Colonic mucosa (tissue), 4 donors: ENCODE measurements at places on chromosomes 2 and 18. TPM values are rescaled to one million over a fixed set of nuclear protein-coding genes. Genes with fewer than 3 reads are reported as not detected.

DNA sequence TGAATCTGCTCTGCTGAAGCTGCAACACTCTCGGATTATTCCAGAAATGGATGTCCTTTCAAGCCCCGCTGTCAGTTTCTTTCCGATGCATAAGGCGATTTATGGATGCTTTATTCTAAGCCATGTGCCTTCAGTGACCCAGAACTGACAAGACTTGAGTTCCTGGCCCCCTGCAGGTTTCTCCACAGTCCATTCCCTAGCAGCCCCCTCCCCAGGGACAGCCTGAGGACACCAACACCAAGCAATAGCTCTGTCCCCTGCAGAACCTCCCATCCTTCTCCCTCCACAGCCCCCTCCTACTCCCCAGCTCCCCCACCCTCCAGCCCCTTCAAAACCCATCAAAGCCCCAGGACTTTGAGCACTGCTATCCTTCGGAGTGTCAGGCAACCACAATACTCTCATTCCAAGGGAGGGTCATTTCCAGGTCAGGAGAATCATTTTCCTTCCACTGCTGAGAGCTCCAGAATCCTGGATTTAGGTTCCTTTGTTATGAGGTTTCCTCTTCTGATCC, 24.6 kb upstream of the SPP2 start:
- no peak for DNase-seq

GRCh38 chr18:40866013-40866645, 1088.9 kb upstream of the PIK3C3 start:
- DNase-seq, result no peak

GRCh38 chr2:121902171-121902591, 146.7 kb downstream of the TSN start:
- no peak for DNase-seq

DNA sequence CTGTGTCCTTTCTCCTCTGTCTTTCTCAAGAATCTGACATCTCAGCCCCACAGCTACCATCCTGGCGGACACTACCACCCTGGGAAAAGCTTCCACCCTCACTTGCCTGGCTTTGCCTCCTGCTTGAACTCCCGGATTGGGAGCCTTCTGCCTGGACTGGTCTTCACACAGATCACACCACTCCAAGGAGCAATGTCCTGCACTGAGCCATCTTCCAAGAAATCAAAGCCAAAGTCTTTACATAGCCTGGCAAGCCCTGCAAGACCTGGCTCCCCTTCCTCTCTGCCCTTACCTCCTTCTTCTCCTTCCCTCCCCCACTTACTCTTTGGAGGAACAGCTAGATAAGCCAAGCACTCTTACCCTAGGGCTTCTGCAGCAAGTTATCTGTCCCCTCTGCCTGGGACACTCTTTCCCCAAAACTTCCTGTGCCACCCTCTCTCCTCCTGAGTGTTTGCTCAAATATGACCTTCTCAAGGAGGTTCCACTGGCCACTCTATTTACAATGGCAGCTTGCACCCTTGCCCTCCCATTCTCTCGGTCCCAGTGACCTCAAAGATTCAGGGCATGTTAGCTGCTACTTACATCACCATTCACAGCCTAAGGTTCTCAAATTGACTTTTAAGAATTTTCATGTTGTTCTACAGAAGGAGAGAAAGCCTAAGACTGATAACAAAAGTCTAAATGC, 9.7 kb downstream of the ATP8B1 start:
- DNase-seq, result no peak

GRCh38 chr18:35525795-35526494, 28.2 kb upstream of the INO80C start:
- DNase-seq, result no peak

- DNase-seq, result no peak
Observed at GRCh38 chr18:9616049-9616448, 1.7 kb upstream of the PPP4R1 start.

Gene GRB14
- 2.0 TPM for total RNA-seq

DNA sequence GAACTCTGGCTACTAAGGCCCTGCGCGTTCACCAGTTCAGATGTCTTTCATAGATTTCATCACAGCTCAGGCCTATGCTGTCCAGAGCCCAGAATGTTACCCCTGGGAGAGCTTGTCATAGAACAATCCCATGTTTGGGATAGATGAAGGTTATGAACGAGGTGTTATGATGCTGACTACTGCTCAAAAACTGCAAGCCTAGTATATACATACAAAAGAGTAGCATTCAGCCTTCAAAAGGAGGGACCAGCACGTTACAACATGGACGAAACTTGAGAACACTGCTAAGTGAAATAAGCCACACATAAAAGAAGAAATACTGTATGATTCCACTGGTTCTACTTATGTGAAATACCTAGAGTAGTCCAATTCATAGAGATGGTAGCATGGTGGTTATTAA, 401.9 kb downstream of the NBAS start:
- no peak for DNase-seq

- DNase-seq, result no peak
Observed at GRCh38 chr2:45470531-45470930, 140.5 kb downstream of the SRBD1 start.

DNA sequence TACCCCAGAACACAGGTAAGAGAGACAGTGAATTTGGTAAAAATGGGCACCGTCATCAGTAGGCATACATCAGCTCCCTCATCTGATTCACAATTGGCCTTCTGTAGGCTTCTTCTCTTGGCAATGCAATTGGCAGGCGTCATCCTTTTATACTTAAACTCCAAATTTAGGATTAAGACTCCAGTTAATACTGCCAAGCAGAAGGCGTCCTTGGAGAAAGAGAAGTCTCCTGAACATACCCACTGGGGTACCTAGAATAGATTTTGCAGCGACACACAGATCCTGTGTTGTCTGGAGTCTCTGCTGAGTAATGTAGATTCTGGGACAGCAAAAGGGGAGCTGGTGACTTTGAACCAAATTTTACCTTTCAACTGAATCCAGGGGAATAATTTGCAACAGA, 592 bp upstream of the METAP1D start:
- no peak for DNase-seq

DNA sequence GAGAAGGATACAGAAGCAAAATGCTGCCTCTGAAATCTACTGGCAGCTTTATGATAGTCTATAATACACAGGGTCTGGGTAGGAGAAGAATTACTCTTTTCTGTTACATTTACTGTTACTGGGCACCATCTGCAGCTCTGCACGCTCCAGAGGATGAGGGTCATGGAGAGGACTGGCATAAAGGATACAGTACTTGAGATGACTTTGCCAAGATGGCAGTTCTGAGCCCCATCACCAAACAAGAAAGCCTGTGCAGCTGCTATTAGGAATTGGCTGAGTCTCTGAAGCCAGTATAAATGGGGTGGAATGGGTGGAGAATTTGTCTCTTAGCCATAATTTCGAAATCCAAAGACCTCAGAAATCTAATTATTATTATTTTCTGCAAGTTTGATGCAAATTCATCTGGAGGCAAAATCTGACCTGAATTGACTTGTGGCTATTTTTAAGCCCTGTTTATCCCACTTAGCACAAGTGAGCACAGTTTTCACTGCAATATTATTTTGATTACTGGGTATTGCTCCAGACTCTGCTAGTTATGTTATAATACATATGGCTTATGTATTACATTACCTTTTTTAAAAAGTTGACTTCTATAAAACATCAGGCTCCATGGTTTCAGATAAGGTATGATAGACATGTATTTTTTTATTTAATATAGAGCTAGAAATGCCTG, 579.5 kb downstream of the MBD2 start:
- DNase-seq, result no peak

GRCh38 chr2:54247115-54247514, 8.9 kb downstream of the TSPYL6 start:
- DNase-seq, result no peak

GRCh38 chr2:135124924-135125886, 73.1 kb downstream of the RAB3GAP1 start:
- DNase-seq, result no peak

Gene RAD51AP2
- 0.12 TPM for total RNA-seq

GRCh38 chr2:20449501-20450200, 2.8 kb downstream of the RHOB start:
- DNase-seq, result no peak

GRCh38 chr18:24601585-24601984, 141.1 kb downstream of the HRH4 start:
- no peak for DNase-seq

- no peak for DNase-seq
Observed at GRCh38 chr2:43367012-43367782, 140.8 kb upstream of the ZFP36L2 start.

Gene FOXD4L1
- not detected for total RNA-seq

DNA sequence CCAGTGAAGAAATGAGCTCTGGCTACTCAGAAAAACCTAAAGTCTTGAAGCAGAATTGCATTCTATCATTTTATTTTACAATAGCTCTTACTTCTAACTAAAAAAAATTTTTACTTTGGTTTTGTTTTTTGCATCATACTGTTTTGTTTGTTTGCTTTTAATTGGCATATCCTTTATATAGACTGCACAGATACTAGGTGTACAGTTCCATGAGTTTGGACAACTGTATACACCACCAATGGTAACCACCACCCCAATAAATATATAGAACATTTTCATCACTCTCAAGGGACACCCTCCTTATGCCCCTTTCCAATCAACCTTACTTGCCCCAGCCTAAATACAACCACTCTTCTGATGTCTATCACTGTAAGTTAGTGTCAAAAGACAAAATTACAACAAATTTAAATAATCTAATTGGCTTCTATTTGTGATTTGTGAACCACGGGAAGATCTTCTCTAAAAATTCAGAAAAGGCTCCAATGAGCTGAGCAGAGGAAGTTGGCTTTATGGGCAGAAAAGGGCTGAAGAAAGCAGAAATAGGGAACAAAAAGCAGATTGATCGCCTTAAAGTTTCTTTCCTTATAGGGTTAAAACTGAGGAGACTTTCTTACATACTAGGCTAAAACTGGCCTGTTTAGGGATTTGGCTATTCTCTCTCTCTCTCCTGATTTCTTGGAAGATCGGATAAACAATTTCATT, 22.2 kb upstream of the SOS1 start:
- no peak for DNase-seq

GRCh38 chr2:19158896-19159295, 199.5 kb downstream of the OSR1 start:
- no peak for DNase-seq

Gene KYNU
- 2.8 TPM for total RNA-seq

DNA sequence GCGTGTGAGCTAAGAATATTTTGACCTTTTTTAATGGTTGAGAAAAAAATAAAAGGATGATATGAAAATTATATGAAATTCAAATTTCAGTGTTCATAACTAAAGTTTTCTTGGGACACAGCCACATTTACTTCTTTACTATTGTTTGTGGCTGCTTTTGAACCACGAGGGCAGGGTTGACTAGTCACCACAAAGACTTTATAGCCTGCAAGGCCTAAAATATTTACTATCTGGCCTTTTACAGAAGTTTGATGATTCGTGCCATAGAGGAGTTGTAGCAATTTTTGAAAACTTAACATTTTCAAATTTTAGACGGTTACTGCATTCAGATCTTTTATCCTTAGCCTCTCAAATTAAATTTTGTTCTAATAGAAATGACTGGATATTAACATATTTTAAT, 69.9 kb downstream of the LIMS1 start:
- no peak for DNase-seq

Gene COL4A3
- total RNA-seq, result 0.30 TPM

- no peak for DNase-seq
Observed at GRCh38 chr2:200631287-200631686, 45.5 kb downstream of the AOX1 start.

DNA sequence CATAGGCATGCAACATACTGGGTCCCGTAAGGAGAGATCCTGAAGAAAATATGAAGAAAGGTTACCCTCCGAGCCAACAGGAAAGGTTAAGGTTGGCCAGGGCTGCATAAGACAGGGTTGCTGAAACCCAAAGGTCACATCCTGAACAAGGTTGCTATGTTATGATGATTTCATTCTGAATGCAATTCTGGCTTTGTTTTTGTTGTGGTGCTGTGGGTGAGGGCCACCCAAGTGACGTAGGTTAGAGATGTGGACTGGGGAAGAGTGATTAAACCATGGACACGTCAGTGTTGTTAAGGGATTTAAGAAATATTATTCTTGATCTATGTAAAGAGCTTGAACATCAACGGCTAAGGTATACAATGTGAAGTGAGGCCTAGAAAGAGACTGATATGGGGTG, 60.0 kb downstream of the ZEB2 start:
- no peak for DNase-seq

GRCh38 chr2:169069341-169069740, at the start of gene DHRS9:
TSS of gene DHRS9 (plus strand) at chr2:169069563. CDS start at chr2:169081582, 12,019 bp downstream.
- peak; percentile 54 for DNase-seq

- DNase-seq, result no peak
Observed at GRCh38 chr2:65231892-65232477, 4.4 kb downstream of the ACTR2 start.

- DNase-seq, result no peak
Observed at GRCh38 chr2:48845684-48846083, 90.2 kb upstream of the LHCGR start.

DNA sequence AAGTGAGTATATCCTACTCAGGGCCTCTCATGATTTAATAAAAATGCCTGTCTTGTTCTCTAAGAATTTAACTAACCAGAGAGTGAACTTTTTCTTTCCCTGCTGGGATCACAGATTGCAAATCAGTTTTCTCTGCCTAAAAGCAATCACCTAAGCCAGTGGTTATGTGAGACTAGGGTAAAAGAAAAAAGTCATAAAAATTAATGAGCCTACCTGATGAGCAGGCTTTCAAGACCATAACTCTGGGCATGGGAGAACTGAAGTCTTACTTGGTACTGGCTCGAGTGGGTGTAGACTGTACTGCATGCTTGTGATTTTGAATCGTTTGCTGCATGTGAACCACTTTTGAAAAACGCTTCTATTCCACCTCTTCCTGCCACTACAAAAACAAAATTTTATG, 1677.0 kb upstream of the LRRTM1 start:
- no peak for DNase-seq

Gene RFTN2
- 0.49 TPM for total RNA-seq

GRCh38 chr2:144986691-144987090, 466.8 kb upstream of the ZEB2 start:
- DNase-seq, result no peak

Gene STARD6
- total RNA-seq, result not detected

GRCh38 chr2:190656301-190656700, 7.4 kb downstream of the NAB1 start:
- DNase-seq, result no peak

DNA sequence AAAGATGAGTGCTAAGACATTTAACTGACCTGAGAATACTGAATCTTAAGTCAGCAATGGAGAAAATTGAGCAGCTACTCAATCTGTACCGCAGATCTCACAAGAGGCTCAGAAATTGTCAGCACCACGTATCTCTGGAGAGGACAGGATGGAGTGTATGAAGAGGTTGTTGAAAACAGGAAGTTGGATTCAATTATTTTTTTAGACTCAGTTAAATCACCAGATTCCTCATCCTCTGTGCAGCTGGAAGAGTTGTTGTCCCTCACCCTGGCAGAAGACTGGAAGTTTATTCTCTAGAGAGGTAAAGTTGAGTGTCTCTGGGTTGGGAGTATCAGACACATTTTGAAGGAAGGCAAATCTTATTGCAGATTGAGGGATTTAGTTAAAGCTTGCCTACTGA, 114.9 kb upstream of the NT5C1B start:
- no peak for DNase-seq

Gene TUBA3E
- total RNA-seq, result not detected

DNA sequence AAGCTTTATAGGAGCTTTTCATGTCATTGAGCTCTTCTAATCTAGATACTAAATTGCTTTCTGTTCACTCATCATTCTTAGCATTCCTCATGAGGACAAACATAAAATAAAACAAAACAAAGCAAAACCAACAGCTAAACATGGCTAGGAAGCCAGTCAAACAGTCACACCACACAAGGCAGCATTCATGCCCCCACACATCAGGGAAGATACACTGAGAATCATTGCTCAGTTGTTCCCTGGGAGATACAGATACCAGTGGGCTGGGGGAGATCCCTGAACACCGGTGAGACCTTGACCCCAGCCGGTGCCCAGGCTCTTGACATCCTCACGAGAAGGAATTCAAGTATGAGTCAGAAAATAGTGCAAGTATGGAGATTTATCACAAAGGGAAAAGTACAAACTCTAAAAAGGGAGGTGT, 177.9 kb upstream of the ARL4C start:
- DNase-seq, result no peak
